Skeletal muscle cell (primary cell): ENCODE measurements at places on chromosomes 16 and 17.

DNA sequence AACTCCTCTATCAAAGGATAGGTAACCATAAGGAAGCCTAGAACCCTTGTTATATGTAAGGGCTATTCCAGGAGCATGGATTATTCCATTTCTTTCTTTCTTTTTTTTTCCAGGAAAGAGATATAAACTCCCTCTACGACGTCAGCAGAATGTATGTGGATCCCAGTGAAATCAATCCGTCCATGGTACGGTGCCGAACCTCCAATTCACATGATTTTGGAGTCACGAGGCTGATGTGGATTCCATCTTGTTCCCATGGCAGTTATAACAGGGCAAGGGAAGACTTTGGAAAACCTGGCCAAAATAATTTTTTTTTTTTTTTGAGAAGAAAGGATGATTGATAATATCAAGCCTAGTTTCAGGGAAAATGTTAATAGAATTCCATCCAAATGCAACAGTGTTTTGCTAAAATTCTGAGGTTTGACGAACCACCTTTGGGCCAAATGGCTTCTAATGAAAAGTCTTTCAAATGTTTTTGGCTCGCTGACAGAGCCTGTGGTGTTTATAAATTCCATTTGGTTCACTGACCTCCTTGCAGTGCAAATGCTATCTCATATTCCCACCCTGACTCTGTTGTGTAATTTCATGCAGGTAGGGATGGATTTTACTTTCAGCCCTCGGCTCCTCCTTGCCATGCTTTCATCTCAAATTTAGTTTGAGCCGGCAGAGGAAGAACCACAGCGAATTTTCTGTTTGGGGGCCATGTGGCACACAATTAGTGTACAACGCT, 90.0 kb downstream of the SDR42E1 start:
- no peak for DNase-seq

DNA sequence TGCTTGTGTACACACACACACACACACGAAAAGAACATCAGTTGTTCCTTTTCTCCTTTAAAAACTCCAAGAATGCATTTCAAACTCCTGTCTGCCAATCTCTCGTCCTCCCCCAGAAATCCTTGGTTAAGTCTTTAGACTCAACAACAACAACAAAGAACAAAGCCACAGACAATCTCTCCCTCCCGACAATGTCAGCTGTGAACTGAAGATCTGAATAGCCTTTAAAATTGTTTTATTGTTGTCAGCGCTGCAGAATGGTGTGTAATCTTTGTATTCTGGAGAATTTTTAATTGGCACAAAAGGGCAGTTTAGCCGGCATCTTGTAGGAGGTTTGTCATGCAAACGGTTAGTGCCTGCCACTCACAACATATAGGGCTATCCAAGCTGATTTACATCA, 219.5 kb downstream of the MSI2 start:
- no peak for DNase-seq

DNA sequence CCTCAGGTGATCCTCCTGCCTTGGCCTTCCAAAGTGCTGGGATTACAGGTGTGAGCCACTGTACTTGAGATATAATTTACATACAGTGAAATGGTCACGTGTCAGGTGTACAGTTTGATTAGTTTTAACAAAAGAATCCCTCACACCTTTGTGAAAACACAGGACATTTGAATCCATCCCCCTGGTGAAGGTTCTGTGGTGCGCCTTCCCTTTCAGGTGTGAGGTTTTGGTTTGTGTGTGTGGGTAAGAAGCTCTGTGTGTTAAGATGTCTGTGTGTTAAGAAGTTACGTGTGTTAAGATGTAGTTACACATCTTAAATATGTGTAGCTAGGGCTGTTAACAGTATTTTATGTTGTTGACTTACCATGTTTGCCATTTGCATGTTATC, 4.4 kb downstream of the SEC14L1 start:
- no peak for DNase-seq

GRCh38 chr17:16969931-16970906, 1.7 kb downstream of the TNFRSF13B start:
- DNase-seq = no peak

DNA sequence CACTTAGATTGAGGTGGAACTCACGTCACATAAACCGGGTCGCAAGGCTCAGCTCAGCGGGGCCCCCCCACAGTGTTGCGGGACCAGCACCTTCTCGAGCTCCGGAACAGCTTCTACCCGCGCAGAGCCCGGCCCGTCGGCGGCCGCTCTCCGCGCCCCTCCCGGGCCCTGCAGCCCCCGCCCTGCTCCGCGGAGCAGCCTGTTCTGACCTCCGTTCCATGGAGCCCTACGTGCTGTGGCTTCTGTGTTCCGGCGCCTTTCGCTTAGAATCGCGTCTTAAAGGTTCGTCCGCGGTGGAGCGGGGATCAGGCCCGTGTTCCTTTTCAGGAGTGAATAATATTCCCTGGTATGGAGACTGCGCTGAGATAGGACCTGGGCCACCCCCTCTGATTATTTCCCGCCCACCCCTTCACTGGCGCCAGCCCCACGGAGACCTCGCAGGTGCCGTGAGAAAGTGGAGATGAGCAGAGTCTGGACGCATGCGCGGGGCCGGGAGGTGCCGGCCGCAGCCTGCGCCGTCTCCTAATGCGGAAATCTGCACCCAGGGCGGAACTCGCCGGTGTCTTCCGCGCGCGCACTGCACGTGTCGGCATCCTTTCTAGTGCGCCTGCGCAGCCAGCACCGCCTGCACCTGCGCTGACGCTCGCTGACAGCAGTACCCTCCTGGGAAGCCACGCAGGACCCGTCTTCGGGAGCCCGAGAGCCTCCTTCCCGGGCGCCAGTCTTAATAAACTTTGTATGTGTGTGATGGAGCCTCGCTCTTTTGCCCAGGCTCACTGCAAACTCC, 30.9 kb downstream of the ZNF778 start:
- no peak for DNase-seq

DNA sequence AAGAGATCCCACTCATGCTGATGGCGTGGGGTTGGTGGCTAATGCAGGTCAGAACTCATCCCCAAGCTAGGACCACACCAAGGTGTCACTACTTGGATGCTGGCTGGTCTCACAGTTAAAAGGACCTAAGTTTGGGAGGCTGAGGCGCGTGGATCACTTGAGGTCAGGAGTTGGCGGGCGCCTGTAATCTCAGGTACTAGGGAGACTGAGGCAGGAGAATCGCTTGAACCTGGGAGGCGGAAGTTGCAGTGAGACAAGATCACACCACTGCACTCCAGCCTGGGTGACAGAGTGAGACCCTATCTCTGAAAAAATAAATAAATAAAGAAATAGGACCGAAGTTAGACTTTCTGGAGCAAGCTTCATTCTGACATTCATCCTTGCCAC, 6.6 kb upstream of the CDC42EP4 start:
- DNase-seq = no peak

DNA sequence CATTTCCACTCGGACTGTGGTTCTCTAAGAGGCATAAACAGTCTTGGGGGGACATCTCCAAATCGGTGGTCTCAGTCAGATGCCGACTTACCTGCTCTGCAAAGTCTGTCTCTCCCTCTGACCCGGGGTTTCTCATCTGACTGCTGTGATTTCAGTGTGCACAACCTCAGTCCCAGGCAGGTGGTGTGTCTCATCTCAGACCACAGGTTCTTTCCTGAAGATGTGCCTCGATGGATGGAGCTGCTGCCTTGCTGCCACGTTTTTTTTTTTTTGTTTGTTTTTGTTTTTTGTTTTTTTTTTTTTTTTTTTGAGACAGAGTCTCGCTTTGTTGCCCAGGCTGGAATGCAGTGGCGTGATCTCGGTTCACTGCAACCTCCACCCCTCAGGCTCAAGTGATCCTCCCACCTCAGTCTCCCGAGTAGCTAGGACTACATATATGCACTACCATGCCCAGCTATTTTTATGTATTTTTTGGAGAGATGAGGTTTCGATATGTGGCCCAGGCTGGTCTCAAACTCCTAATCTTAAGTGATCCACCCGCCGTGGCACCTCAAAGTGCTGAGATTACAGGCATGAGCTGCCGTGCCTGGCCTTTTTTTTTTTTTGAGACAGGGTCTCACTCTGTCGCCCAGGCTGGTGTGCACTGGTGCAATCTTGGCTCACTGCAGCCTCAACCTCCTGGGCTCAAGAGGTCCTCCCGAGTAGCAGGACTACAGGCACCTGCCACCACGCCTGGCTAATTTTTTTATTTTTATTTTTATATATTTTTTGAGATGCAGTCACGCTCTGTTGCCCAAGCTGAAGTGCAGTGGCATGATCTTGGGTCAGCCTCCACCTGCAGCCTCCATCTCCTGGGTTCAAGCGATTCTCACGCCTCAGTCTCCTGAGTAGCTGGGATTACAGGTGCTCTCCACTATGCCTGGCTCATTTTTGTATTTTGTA, 15.4 kb downstream of the SPIRE2 start:
- DNase-seq = no peak

- DNase-seq = no peak
These were observed 3.8 kb downstream of the NKIRAS2 start for GRCh38 chr17:42023524-42024349.

GRCh38 chr17:73283841-73284282, 22.2 kb upstream of the CPSF4L start:
- no peak for DNase-seq

DNA sequence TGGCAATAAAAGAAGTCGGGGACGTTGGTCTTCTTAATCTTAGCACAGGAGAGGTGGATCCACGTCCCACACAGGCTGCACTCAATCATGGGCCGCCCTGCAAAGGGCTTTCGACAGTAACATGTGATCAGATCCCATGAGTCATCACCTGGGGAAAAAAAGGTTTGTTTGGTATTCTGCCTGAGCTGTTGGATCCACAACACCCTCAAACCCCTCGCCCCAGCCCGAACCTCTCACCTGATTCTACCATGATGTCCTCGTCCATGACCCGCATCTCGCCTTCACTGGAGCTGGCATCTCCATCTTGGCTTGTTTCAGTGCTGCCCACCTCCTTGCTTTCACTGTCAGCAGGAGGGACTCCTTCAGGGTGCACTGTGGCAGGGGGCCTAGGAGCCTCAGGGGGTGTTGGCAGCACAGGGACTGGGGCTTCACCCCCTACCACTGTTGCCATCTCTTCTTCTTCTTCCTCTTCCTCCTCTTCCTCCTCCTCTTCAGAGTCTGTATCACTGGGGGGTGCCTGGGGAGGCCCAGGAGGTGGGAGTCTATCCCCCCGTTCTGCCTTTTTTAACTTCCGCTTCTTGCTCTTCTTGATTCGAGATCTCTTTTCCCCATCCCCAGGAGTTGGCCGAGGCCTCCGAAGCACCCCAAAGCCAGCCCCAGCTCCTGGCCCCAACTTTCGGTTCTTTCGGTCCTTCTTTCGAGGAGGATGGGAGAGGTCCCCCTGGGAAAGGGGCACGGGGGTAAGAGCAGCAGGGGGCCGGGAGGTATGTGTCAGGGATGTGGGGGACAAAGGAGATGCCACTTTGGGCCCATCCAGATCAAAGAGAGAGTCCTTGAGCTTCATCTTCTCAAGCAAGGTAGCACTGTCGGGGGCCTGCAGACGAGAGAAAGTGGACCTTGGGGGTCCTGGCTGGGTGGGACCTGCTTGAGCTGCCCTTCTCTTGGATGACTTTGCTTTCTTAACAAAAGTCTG, 1.7 kb upstream of the DVL2 start:
- no peak for DNase-seq

GRCh38 chr17:59542960-59543635, 22.3 kb upstream of the DHX40 start:
- DNase-seq = no peak

DNA sequence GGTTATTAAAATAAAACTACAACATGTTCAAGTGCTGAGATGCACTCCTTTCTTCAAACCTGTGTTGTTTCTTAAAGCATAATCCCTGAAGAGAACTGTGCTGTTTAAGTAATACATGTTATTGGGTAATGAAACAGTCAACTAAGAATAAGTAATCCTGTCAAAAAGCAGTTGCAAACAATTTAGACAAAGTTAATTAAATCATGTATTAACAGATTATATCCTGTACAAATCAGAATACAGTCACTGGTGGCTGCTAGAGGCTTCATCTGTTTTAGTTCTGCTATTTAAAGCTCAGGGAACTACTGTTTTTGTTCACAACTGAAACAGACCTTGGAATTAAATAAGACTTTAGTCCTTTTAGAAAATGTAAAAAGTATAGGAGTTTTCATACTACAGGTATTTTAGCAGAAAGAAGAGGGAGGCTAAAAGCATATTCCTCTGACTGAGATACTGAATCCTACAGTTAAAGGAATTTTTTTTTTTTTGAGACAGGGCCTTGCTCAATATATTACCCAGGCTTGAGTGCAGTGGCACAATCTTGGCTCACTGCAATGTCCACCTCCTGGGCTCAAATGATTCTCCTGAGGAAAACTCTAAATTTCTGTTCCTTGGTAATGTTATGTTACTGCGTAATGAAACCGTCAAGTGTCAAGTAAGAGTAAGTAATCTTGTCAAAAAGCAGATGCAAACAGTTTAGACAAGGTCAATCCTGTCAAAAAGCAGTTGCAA, 27.3 kb upstream of the ITGA2B start:
- no peak for DNase-seq

DNA sequence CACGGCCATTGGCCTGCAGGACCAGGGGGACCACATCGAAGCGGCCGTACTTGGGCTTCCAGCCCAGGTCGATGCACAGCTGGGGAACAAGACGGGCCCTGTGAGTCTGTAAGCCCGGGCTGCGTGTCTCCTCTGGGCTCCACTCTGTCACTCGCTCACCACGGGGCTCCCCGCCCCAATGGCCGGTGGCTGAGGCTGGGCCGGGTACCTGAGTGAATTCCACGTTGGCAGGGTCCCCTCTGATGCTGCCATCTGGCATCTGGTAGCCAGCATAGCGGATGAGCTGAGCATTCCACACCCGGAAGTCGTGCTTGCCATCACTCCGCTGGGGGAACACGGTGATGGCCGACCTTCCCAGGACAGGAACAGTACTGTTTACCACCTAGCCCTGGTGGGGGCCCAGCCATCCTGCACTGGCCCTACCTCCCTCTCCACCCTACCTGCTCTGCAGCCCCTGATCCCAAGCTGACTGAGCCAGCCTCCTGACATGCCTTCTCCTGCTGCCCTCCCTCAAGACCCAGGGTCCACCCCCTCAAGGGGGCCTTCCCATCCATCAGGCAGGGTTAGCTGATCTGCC, 19.4 kb downstream of the NOS2 start:
- no peak for DNase-seq

DNA sequence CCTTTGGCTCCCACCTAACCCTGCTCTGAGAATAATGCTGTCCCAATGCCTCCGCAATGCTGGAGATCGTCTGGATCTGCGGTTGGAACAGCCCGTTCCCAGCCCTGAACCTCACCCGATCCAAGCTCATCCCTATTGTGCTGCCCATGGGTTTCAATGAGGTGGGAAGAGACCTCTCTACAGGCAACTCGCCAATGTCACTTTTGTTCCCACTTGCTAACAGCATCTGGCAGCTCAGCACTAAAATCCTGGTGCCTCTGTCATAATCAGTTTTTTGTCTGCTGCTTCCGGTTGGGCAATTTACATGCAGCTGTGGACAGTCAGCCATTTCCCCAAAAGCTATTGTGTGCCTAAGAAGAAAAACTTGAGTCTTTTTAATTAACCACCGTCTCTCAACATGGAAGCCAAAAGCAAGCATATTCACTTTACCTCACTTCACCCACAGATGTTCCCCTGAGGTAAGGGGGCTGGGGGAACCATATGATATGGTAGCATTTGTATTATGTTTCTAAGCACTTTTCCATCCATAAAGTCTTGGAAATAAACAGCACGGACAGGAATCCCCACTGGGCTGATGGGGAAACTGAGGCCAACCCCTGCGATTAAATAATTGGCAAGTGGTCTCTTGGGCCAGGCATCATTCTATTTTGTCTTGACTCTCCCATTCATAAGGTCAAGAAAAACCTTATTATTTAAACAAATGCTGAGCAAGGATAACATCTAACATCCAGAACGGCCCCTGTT, 159.2 kb upstream of the CDH5 start:
- no peak for DNase-seq

- DNase-seq = no peak
These were observed at the start of gene RILP for GRCh38 chr17:1649844-1650501. RILP (minus strand) TSS chr17:1649866; CDS start chr17:1649804, 62 bp downstream.
